ENCODE measurements at places on chromosomes 3 and 15. TPM values are rescaled to one million over a fixed set of nuclear protein-coding genes. Genes with fewer than 3 reads are reported as not detected.

Gene CILP
- total RNA-seq = 0.08 TPM

Gene UPK1B
- 4.4 TPM for total RNA-seq

Gene DUOX1
- total RNA-seq = 0.31 TPM

Gene OXSR1
- total RNA-seq = 33.2 TPM

Gene FEZF2
- total RNA-seq = not detected

Gene RTP1
- not detected for total RNA-seq

Gene HIGD2B
- total RNA-seq = 0.21 TPM

Gene COLQ
- total RNA-seq = 0.64 TPM

Gene CMTM7
- total RNA-seq = 43.5 TPM

Gene SLC28A2
- total RNA-seq = 0.23 TPM

Gene SLC24A5
- total RNA-seq = not detected

Gene CCR8
- not detected for total RNA-seq

Gene SLC6A1
- not detected for total RNA-seq

Gene NMNAT3
- total RNA-seq = 1.9 TPM

Gene KLF15
- 0.10 TPM for total RNA-seq

Gene TRAT1
- total RNA-seq = 0.21 TPM

Gene CADM2
- 0.64 TPM for total RNA-seq

Gene MYRIP
- 0.59 TPM for total RNA-seq

Gene HYAL1
- total RNA-seq = 0.18 TPM

Gene LSAMP
- total RNA-seq = 3.1 TPM

Gene NTRK3
- not detected for total RNA-seq

Gene ATP13A5
- not detected for total RNA-seq

Gene CCR9
- total RNA-seq = not detected

Gene KLHL40
- not detected for total RNA-seq

Gene ADAMTS7
- 1.0 TPM for total RNA-seq

Gene PPM1L
- 23.8 TPM for total RNA-seq

Gene ZFAND6
- 73.0 TPM for total RNA-seq

Gene SLC22A13
- total RNA-seq = 0.33 TPM

Gene CFAP100
- total RNA-seq = not detected

Gene LIPH
- total RNA-seq = 19.9 TPM

Gene NFKBIZ
- 17.4 TPM for total RNA-seq

Gene EFHB
- 0.46 TPM for total RNA-seq

Gene MLF1
- total RNA-seq = 51.4 TPM

Gene MORC1
- total RNA-seq = not detected

Gene PLOD2
- 158 TPM for total RNA-seq

Gene SERINC4
- total RNA-seq = not detected

Gene PLSCR1
- 52.7 TPM for total RNA-seq

Gene CHL1
- total RNA-seq = not detected

Gene SLC15A2
- total RNA-seq = 0.41 TPM

Gene HESX1
- 1.1 TPM for total RNA-seq

Gene PRSS50
- 0.13 TPM for total RNA-seq

Gene DNAH12
- total RNA-seq = 0.21 TPM

Gene TMEM45A
- total RNA-seq = 8.6 TPM

Gene ZNF385D
- 13.0 TPM for total RNA-seq

Gene CLASP2
- 40.4 TPM for total RNA-seq

Gene KCNAB1
- not detected for total RNA-seq

Gene GOLGA8G
- total RNA-seq = not detected

Gene KPNA4
- 84.4 TPM for total RNA-seq

Gene CD96
- total RNA-seq = not detected

Gene ZPLD1
- not detected for total RNA-seq

Gene CCDC39
- total RNA-seq = not detected

Gene CYP11A1
- 0.57 TPM for total RNA-seq

Gene FGF7
- total RNA-seq = not detected

Gene CASR
- total RNA-seq = not detected

Gene TLR9
- not detected for total RNA-seq

Gene TYRO3
- total RNA-seq = 41.7 TPM

Gene GPR62
- total RNA-seq = not detected

Gene AQP9
- total RNA-seq = not detected
